CD4-positive, alpha-beta T cell treated with Interleukin-21 for 1 hour (primary cell): ENCODE measurements at places on chromosomes 3 and 15.

GRCh38 chr3:149657321-149657925, 402 bp downstream of the WWTR1 start:
- DNase-seq = peak; percentile 13

- DNase-seq = no peak
Measured at GRCh38 chr15:42456971-42457370, 34.0 kb downstream of the ZNF106 start.

- DNase-seq = no peak
Measured at GRCh38 chr3:13138833-13139145, 65.6 kb upstream of the IQSEC1 start.

DNA sequence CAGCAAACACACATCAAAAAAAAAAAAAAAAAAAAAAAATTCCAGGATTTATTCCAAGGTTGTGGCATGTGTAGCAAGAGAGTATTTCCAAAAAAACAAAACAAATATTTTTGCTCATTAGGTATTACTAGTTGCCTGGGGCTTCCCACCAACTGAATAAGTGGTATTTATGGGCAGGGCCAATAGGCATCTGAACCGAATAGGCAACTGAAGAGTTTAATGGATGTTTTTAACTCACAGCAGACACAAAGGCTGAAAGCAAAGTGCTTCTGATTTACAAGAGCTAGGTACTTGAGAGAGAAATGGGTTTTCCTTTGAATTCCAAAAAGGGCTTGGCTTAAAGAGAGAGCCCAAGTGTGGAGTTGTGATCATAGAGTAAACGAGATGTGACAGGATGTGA, 21.4 kb downstream of the EIF4E3 start:
- DNase-seq = no peak

DNA sequence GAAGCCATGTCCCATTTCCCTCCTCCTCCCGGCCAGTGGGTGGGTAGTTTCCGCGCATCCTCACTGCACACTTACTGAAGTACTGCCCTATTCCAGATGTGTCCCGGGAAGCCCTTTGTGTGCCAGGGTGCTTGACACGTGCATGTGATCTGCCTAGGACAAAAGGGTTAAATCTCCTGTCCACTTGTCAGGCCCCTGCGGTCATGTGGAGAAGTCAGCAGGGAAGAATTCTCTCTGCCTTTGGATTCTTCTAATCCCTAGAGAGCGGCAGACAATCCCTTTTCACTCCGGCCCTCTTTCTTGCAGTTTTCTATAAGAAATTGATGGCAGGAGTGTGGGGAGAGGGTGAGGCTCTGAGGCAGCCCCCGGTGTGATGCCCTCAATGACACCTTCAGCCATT, 19.8 kb downstream of the ST8SIA2 start:
- no peak for DNase-seq

GRCh38 chr15:52392008-52392687, 96.5 kb upstream of the MYO5C start:
- no peak for DNase-seq

DNA sequence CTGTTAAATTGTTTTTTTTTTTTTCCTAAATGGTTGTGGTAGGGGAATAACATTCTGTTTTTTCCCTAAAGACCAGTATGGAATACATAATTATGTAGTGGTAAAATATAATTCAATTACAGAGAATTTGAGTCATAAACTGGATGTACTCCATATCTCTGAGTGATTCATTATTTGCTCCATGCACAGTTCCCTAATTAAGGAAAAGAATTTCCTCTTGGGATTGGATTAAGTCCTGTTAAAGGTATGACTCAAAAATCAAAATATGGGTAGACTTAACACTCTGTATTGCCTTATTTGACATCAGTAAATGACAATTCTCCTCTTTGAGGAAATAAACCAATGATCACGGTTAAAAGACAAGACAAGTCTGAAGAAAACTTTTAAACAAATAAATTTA, 78.0 kb upstream of the KCNH8 start:
- DNase-seq = no peak

- no peak for DNase-seq
Measured at GRCh38 chr3:52714335-52715302, 8.7 kb downstream of the SPCS1 start.

DNA sequence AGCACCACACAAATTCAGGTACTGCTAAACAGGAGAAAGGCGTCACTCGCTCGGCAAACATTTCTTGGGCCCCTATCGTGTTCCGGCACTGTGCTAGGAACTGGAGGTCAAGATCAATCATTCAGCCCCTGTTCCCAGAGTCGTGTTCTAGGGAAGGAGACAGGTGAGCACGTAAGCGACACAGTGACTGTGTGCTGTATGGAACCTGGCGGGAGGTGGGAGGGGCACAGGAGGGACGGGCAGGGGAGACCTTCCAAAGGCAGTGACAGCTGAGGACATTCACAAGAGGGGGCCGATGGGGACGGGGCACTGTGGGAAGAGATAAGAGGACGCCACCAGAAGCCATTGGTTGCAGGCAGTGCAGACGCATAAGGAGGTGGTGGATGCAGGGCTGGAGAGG, 32.2 kb downstream of the BDH1 start:
- DNase-seq = no peak

DNA sequence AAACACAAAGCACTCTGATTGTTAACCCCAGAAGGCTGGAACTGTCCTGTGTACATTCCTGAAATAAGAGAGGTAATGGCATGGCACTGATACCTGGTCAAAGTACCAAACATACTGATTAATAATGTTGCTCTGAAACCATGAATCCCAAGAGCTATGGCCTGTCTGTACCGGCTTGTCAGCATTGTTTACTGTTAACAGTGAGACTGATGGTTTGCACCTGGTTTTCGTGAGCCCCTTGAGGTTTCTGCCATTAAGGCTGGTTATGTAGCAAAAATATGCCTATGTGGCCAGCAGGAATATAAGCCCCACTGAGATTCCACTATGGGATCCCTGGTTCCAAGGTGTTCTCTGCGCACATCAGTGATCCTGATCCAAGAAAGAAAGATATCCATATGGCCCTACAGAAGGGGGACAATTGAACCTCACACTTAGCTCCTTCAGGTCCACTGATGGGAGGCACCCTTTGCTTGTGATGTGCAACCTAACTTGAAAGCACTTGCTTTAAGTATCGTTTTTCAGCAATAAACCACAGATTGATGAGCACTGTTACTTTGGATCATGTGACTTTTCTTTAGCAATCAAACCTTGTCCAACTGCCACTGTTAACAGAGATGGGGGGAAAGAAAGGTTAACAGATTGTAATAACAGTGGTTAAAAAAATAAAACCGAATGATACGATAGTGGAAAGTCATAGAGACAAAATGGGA, 65.2 kb downstream of the TBL1XR1 start:
- no peak for DNase-seq

DNA sequence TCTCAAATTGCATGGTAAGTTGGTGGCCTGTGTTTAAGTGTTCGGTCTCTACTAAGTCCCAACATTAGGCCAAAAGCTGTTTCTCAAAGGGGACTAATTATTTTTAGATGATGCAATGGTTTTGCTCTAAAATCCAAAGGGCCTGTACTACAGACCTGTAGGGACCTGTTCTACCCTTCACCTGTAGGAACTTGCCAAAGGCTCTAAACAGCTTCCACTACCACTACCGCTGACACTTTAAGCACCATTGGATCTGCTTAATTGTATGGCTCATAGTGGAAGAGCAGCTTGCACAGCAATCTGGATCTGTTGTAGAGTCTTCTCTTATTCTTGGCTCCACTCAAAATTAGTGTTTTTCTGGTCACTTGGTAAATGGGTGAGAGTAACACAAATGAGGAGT, 346.8 kb downstream of the EPHA6 start:
- DNase-seq = no peak

DNA sequence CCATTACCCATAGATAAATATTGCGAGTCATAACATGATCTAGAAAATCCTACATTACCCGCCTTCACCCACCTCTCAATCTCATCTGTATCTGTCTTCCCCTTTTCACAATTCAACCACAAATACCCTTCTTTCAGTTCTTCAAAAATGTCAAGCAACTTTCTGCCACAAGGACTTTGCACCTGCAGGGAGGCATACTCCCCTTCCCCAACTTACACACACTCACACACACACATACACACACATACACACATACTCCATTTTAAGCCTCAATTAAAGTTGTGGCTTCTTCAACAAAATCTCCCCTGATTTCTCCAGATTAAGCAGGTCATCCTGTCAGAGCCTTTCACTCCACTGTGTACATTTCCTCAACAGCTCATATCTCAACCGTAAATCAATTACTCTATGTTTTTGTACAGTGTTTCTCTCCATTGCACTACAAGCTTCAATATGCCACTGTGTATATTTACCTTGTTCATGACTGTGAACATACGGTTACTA, 33.1 kb upstream of the CCDC50 start:
- peak; percentile 3 for DNase-seq

DNA sequence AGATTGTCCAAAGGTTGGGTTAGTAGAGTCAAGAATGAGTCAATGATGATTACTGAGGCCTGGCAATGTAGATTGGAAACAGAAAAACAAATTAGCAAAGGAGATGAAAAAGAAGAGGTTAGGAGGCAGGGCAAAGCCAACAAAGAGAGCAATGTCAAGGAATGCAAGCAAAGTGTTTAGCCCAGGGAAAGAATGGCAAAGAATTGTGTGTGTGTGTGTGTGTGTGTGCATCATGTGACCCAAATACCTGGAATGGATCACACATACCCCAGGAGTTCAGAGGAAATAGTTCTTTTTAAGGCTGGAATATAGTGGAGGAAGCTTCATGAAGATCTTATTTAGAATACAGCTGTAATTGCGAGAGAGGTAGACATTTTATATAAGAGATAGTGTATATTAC, 831.7 kb upstream of the ARPP21 start:
- no peak for DNase-seq

GRCh38 chr3:100189444-100189964, 71.3 kb upstream of the TBC1D23 start:
- DNase-seq = no peak

- DNase-seq = no peak
Measured at GRCh38 chr3:37671926-37672325, 189.8 kb upstream of the CTDSPL start.

GRCh38 chr15:69121198-69121828, 39.1 kb upstream of the GLCE start:
- DNase-seq = no peak

- DNase-seq = no peak
Measured at GRCh38 chr3:107082527-107082926, 294.7 kb upstream of the CCDC54 start.

- DNase-seq = no peak
Measured at GRCh38 chr3:65871305-65872141, 167.2 kb downstream of the MAGI1 start.

- no peak for DNase-seq
Measured at GRCh38 chr3:193805448-193805847, 212.4 kb downstream of the OPA1 start.

DNA sequence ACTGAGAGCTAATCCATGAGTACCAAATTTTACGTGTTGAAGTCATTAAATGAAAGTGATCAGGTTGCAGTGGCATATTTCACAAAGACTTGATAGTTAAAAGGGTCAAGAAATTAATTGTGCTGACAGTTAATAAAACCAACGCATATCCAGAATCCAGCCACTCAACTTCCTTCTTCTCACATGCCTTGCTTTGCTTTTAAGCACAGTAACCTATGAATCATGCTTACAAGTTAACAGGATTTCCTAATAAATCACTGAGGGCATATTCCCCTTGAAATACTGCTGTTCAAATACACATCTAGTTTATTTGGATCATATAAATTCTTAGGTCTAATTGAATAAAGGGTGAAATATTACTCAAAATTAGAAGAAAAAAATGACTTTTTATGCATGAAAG, 801.5 kb upstream of the EPHA6 start:
- DNase-seq = no peak

DNA sequence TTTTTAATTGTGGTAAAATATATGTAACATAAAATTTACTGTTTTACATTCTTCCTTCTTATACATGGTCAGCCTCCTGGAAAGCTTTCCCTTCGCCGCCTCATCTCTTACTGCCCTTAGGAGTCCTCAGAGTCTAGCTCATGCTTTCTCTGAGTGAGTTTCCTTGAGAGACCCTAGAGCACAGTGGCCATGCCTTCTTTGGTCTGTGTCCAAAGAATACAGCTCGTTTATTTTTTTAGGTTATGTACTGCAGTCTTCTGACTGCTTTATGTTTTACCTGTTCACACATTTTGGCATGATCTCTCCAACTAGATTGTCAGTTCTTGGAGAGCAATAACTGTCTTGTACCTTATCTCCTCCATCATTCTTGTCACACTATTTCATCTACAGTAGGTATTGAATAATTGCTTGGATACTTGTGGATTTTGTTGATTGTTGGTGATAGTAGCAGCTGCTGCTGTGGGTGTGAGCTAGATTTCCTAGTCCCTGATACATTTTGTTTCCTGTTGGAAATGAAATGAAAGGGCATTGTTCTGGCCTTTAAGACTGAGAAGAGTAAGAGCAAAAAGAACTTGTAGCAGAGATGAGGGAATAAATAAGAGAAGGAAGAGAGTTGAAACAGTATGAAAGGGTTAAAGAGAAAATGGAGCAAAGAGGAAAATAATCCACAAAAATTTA, 10.9 kb downstream of the ARIH2 start:
- DNase-seq = no peak

- DNase-seq = no peak
Measured at GRCh38 chr3:48142316-48142870, 45.8 kb downstream of the CDC25A start.

GRCh38 chr15:93124126-93124525, 35.1 kb upstream of the RGMA start:
- no peak for DNase-seq

DNA sequence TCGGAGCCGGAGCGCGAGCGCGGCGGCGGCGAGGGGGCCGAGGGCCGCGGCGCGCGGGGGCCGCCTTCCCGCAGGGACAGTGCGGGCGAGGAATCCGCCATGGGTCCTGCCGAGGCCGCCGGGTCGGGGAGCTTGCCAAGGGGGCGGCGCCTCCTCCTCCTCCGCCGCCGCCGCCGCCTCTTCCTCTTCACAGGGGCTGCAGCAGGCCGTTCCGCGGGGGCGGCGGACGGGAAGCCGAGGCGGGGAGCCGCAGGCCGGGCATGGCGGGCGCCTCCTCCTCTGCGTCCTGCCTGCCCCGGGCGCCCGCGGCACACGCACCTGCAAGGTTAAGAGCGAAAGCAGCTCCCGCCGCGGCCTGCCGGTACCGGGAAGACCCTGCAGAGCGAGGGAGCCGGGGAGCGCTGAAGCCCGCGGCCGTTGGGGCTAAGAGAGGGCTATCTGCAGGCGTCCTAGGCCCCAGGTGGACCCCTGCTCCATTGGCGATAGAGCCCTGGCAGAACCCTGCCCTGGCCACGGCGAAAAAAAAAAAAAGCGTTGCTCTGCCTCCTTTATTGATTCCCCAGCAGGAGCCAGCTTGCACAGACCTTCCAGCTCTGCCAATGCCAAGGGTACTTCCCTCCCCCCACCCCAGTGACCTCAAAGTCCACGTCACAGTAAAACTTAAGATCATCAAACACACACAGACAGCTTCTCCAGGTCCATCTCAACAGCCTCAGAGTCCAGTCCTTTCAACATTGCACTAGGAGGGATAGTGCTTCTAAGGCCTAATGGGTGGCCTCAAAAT, at the start of gene LYSMD2:
Gene LYSMD2 (minus strand): TSS at position 134 of the 784 bp plus-strand sequence. CDS start 33 bp downstream, at position 101.
- peak; percentile 68 for DNase-seq

GRCh38 chr15:60858511-60859070, 370.5 kb downstream of the RORA start:
- no peak for DNase-seq

- DNase-seq = no peak
Measured at GRCh38 chr15:99097441-99098410, 7.2 kb upstream of the SYNM start.
